ENCODE measurements at places on chromosomes 1 and 21.

DNA sequence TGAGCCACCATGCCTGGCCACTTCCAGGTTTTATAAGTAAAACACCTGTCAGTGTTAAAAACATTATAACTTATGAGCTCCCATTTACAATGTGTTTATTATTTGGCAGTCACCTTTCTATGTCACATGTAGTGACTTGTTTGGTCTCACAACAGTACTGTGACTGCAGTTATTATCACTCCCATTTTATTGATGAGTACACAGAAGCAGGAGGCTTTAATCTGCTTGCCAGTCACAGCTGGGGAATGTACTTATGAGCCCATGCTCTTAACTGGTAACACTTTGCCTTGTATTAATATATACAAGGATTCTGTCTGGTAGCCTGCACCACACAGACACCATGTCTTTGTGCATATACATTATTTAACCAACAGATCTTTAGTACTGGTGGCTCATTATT is 31.1 kb upstream of the BACH1 start:
- DNase-seq = no peak

- no peak for DNase-seq
Observed at GRCh38 chr1:68723791-68724190, 226.9 kb upstream of the DEPDC1 start.

DNA sequence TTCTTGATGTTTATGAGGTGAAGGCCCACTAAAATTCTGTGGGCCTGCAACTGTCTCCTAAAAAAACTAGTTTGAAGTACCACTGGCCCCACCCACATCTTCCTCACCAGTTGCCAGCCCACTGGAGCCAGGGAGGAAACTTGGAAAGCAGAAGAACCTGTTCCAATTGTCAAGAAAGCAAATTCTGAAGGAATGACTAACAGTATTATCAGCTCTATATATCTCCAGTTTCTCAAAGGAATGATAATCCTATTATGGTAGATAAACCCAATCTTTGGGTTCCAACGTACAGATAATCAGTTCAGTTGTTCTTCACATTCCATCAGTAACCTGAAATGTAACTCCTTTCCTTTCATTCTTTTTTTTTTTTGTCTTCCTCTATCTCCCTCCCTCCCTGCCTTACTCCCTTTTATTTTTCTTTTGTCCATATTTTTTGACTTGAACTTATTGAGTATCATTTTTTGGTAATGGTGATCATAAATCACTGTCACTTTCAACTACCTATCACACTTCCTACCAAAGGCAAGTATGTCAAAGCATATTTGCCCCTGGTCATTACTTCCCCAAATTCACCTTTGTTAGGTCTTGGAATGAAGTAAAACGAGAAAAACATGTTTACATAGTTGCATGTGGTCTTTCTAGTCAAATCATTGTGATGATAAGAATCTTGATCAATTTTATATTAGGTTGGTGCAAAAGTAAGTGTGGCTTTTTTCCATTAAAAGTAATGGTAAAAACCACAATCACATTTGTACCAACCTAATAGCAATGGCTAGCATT is 943.4 kb downstream of the TTLL7 start:
- DNase-seq = no peak

GRCh38 chr1:69569576-69570328 is 2.0 kb downstream of the LRRC7 start:
- DNase-seq = no peak
